ENCODE measurements at places on chromosomes 11 and 22.

- peak; percentile 54 for DNase-seq
Observed at GRCh38 chr11:129317571-129317970, 58.1 kb upstream of the BARX2 start.

- no peak for DNase-seq
Observed at GRCh38 chr11:62961017-62961570, 23.7 kb downstream of the SLC22A6 start.

DNA sequence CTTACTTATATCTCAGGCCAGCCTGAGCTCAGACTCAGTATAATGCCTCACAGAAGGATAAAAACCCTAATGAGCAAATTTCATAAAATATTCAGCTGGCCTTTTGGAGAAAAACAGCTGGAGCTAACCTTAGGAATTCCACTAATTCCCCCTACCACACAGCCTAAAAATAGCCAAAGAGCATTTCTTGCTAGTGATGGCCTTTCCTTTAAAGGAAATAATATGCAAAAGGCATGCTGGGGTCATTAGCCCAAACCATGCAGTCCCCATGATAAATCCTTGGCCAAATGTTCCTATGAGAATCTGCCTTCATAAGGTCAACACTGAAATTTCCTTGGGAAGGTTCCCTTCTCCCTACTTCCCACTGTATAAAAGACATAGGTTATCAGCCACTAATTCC, 38.2 kb downstream of the SYTL2 start:
- DNase-seq: no peak

DNA sequence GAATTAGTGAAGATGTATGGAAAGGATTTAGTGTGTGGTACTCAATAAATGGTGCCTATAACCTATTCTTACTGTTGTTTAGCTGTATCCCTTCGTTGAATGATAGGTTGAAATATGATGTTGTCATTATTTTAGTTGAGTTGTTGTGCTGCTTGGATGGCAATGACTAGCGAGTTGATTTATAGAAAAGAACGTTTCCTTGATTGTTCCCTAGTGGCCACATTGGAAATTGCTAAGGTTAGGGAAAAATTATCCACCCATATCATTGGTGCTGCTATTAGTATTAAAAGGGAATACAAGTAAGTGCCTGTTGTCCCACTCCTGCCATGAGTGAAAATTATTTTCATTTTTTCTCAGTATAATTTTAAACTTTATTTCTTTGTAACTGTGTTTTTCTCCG, 14.5 kb downstream of the EMSY start:
- no peak for DNase-seq

- DNase-seq: no peak
Observed at GRCh38 chr11:21861314-21861713, 331.6 kb upstream of the ANO5 start.

DNA sequence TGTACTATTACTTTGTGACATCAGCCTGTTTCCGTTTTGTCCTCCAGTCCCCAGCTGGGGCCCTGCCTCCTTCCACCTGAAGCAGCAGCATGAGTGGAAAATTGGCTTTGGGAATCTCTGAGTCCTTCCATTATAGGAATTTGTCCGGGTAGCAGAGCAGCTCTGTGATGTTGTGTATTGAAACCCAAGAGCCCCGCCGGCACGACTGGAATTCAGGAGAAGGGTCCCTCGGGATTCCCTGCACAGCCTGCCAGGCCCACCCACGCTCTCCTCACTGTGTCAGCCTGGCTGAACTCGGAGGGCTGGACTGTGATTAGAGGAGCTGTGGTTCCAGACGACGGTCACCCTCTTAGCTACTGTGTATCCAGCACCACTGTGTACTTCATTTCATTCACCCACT, 18.8 kb upstream of the TSPAN18 start:
- DNase-seq: no peak

DNA sequence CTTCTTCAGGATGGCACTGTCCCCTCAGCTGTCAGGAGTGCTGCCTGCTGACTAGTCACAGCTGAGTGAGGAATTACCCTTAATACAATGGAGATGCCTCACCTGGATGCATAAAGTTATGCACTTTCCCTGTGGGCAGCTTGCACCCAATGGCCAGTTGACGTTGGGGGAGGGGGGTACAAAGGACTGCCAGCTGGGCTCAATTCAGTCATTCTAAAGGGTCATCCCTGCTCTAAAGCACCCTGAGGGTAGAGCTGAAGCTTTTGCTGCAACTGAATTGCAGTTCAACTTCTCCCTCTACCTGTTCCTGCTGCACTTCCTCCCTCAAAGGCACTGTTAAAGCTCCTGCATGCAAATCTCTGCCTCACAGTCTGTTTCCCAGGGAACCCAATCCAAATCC, 147.8 kb upstream of the SESN3 start:
- DNase-seq: no peak

GRCh38 chr22:30026756-30027155, 53.5 kb upstream of the HORMAD2 start:
- no peak for DNase-seq

- DNase-seq: no peak
Observed at GRCh38 chr11:30811226-30811755, 225.1 kb upstream of the MPPED2 start.

DNA sequence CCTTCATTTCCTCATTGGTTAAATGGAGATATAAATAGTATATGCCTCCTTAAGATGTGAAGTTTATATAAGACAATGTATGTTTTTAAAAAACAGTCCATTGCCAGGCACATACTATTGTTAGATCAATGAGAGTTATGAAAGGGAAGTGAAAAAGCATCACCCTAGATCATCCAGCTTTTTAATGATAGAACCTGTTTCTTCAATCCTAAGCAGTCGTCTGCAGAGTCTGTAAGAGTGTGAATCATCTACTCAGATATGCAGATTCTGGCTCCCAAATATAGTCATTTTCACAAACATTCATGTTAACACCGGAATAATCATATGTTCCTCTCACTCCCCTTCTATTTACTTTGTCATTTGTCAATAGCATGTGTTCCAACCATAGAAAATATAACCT, 65.3 kb upstream of the SLN start:
- peak; percentile 61 for DNase-seq

DNA sequence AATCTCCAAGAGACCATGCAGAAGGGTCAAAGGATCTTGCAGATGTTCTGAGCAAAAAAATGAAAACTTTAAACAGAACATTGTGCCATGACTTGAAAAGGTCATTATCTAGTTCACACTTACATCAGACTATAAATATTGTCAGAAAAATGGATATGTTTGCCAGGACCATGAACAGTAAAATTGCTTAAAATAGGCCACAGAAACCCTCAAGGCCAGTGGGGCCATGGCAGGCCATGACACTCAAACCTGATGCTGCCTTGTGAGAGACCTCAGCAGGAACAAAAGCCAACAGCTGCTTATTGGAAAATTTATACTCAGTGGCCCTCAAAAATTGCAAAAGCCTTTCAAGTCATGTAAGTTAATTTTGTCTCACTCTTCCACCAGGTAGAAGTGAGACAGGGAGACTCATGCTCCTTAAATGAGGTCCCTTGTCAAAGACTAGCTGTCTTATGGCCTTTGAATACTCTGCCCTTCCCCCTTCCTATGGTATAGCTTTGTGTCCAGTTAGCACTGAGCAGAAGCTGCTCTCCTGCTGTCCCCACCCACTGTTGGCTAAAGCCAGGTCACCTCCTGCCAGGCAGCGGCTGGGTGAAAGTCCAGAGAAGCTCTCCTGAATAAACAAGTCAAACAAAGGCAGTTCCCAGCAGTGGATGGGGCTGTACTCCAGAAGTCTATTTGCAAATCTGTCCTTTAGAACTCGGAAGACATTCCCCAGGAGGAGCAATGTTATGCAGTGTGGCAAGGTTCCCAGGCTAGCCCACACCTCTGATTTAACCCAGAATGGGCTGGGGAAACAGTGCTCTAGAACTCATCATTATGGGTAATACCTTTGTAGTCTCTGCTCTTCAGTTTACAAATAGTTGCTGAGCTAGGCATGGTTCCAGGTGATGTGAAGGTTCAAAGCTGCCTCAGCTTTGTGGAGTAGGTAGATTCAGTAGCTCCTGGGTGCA, 21.4 kb downstream of the ADM start:
- DNase-seq: no peak

GRCh38 chr11:36352922-36353321, 56.8 kb downstream of the PRR5L start:
- DNase-seq: peak; percentile 15

GRCh38 chr11:135015966-135016365, 603.9 kb upstream of the B3GAT1 start:
- DNase-seq: no peak

DNA sequence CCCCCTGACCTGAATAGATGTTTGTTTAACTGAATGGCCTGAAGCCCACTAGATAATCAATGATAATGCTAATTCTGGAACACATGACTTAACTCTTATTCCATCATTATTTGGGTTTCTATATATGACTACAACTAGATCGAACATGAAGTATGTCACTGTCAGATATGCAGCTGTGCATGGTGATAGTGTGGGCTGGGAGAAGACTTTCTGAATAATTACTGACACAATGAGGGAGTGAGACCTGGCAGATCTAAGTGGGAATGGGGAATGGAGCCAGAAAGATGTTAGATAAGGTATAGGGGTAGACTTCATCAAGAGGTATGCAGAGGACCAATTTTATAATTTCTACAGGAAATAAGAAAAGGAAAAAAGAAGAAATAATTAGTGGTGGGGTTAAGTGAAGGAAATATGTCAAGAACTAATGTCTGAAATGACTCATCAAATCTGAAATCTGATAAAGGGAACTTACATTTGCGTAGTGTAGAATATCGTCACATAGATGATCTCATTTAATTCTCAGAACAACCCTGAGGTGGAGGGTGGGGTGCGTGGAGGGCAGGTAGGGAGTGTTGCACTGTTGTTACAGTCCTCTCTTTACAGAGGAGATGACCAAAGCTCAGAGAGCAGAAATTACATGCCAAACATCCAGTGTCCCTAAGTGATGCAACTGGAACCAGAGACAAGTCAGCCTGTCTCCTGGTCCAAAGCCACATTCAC, 68.2 kb upstream of the EED start:
- peak; percentile 34 for DNase-seq

GRCh38 chr11:133271206-133271605, 261.1 kb downstream of the OPCML start:
- no peak for DNase-seq

DNA sequence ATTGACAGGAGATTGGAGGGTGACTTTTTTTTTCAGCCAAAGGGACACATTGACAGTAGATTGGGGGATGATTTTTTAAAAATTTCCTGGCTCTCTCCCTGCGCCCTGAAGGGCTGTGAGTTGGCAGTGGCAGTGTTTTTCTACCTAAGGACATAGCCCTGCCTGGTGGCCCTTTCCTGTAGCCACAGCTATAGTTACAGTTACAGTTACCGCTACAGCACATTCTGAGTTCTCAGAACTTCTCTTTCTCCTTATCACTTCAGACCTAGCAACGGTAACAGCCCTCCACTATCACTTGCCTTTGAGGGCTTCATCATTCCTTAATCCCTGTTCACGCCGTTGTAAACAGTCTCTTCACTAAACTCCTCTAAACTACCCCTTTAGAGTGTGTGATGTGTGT, 684 bp downstream of the MRGPRX2 start:
- no peak for DNase-seq

- no peak for DNase-seq
Observed at GRCh38 chr11:123654566-123655081, at the start of gene SCN3B. SCN3B (minus strand) TSS chr11:123654624; CDS start chr11:123653801, 823 bp downstream.

DNA sequence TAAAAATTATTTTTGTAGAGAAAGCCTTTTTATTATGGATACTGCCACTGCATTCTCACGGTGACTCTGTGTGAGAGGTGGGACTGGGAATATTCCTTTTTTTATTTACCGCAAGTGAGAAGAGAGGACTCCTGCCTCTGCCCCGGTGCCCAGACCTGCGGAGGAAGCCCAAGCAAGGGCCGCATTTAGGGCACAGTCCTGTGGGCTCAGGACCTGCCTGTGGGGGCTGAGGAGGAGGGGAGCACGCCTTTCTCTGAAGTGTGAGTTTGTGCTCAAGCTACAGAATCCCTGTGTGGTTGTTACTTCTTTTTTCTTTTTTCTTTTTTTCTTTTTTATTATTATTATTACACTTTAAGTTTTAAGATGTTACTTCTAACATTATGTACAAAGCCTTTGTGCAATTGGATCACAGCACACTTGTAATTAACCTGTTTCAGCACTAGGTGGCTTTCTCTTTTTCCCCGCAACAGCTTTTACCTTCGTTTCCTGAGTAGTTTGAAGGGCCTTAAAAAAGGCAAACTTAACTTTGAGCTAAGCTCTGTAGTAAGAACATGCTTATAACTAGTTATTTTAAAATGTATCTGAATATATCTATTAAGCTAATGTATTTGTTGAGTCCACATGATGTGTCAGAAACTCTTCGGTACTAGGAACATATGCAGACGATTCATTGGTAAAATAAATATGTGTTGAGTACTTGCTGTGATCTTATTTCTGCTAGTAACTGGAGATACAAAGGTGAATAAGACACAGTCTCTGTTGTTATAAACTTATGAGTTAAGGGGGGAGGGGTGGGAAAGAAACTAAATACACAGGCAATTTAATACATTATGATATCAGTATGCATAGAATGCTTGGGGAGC, 18.3 kb downstream of the AMOTL1 start:
- DNase-seq: peak; percentile 12

GRCh38 chr11:113528982-113529381, 53.8 kb upstream of the DRD2 start:
- no peak for DNase-seq

GRCh38 chr11:8922691-8923090, 10.1 kb downstream of the C11orf16 start:
- no peak for DNase-seq

DNA sequence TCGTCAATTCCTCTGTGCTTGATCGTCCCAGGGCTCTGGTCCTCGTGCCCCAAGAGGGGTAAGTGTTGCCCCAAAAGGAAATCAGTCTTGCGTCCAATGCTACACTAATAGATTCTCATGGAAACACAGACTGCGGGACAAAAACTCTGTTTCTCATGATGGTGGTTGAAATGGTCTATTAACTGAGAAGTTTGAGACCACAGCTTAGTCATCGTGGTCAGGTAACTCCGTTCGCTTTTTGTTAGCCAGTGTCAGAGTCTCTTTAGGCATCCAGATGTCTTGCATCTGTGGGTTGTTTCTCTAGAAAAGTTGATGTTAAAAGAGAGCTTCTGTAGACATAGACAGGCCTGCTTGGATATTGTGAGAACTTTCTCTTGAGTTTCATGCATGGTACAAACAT, 104.6 kb upstream of the SORL1-AS1 start:
- peak; percentile 57 for DNase-seq

DNA sequence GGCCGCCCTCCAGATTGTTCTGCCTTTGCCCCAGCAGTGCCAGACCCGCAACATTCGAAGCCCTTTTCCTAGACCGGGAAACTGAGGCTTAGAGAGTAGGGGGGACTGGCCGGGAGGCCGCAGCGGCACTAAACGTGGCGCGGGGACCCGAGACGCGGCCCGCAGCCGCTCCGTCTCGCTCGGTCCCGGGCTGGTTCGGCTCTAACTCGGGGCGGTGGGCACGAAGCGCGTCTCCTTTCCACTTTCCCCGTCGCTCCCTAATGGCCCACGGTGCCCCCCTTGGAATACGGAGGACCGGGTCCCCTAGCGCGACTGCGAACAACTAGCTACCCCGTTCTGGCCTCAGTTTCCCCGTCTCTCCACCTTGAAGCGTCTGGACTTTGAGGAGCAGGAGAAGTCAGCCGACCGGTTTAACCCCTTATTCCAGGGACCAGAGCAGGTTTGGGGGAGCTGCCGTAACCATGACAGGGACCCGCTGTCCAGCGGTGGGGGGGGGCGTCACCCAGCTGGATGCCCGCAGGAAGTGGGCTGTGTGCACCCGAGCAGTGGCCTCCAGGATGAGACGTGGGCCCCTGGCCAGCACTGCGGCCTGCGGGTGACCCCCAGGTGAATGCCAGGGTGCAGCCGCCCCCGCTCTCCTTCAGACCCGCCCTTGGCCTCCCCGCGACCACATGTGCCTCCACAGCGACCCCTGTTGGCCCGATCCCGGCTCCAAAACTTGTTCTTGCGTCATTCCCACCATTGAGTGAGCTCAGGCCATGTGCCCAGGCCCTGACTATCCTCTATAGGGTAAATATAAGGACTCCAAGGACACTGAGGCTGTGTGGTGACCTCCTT, 1.1 kb downstream of the CDC42EP1 start:
- DNase-seq: peak; percentile 80
